ENCODE measurements at places on chromosomes 3 and 15.

GRCh38 chr3:107796791-107797190 is 274.0 kb downstream of the BBX start:
- no peak for DNase-seq

- no peak for DNase-seq
Measured at GRCh38 chr15:85388566-85389305, 8.3 kb downstream of the AKAP13 start.

- DNase-seq, result no peak
Measured at GRCh38 chr3:160280836-160281235, 55.6 kb downstream of the C3orf80 start.

DNA sequence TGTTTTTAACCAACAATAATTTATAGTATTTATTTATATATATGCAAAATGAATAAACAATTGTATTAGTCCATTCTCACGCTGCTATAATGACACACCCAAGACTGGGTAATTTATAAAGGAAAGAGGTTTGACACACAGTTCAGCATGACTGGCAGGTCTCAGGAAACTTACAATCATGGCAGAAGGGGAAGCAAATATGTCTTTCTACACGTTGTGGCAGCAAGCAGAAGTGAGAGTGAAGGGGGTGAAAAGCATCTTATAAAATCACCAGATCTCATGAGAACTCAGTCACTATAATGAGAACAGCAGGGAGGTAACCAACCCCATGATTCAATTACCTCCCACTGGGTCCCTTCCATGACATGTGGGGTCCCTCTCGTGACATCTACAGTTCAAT is 162.8 kb upstream of the SLITRK3 start:
- DNase-seq, result no peak

DNA sequence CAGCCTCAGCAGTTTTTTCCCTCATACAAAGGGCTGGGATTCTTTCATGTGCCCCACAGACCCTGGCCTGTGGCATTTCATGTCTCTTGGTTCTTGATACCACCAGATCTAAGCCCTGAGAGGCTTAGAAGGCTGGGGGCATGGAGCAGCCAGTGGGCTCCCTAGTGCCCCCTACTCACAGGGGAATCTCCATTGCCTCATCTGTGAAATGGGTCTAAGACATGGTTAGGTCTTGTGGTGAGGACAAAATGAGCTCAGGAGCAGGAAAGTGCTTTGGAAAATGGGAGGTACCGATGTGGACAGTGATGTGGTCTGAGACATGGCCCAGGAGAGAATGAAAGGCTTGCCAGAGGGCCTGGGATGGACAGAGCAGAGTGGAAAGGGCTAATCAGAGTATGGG is 94.3 kb downstream of the SMAD6 start:
- DNase-seq, result no peak

GRCh38 chr15:39820050-39820602 is 37.5 kb upstream of the FSIP1 start:
- DNase-seq, result no peak

- DNase-seq, result no peak
Measured at GRCh38 chr15:70611286-70611685, 152.1 kb downstream of the UACA start.

GRCh38 chr15:50190723-50191122 is 8.7 kb downstream of the SLC27A2 start:
- DNase-seq, result no peak

- DNase-seq, result no peak
Measured at GRCh38 chr15:88266170-88266569, 9.6 kb upstream of the NTRK3 start.

DNA sequence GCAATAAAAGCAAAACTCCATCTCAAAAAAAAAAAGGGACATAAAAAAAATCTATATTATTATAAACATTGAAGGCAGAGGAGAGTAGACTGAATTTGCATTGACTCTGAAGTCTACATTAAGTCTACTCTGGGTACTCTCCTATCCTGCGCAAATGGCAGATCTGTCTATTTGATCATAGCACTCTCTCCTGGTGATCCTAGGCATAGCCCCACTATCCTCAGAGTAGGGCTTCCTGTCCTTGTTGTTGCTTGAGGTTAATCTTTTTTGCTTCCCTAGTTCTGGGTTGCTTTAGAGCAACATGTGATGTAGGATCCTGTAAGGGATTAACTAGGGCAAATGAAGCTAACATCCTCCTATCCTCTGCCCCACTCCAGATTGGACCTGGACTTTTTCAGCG is 82.1 kb upstream of the LRRFIP2 start:
- DNase-seq, result no peak

GRCh38 chr15:63370764-63371163 is 10.9 kb downstream of the CA12 start:
- DNase-seq, result peak; percentile 68

All from NCI-H345 (cell line).